ENCODE measurements at places on chromosomes 7 and 10. TPM values are rescaled to one million over a fixed set of nuclear protein-coding genes. Genes with fewer than 3 reads are reported as not detected.

Gene TAS2R41
- total RNA-seq = not detected

Gene GDF2
- not detected for total RNA-seq

Gene FAM25C
- not detected for total RNA-seq

Gene CFAP43
- total RNA-seq = 0.15 TPM

Gene OR9A2
- total RNA-seq = not detected

Gene OR2A1
- total RNA-seq = not detected

Gene PNLIPRP3
- total RNA-seq = not detected

Gene RSU1
- 107 TPM for total RNA-seq

Gene KCNMA1
- not detected for total RNA-seq
